ENCODE measurements at places on chromosomes 3 and 15.

DNA sequence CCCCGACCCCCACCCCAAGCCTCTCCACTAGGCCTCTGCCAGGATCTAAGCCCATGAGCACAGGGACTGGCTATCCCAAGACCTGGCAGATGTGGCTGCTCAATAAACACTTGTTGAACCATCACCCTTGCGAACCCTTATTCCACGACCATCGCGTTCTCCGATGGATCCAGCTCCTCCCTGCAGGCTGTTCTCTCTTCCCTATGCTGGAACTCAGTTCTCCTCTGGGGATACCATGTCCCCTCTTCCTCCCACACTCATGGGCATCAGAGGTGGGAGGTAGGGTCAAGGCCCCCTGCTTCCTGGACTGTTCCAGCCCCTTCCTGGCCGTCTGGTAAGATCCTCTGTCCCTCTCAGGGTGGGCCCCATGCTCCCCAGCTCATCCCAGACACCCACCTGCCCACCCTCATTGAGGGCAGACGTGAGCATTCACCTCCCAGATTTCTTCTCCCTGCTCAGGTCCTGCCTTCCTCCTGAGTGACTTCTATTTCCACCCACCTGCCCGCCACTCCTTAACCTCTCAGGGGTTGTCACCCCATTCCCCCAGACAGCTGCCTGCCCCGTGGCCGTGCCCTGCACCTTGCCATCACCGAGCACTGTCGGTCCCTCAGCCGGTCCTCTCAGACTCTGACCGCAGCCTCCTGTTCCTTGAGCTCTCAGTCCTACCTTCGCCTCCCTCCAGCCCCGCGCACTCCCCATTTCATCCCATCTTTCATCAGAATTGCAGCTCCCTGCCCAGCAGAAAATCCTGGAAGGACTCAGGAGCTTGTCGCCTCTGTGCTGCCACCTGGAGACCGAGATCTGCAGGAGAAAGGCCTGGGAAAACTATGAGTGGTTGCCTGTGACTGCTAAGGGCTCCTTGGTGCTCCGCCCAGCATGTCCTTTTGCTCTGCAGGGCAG is 42.0 kb downstream of the PML start:
- no peak for DNase-seq

GRCh38 chr3:115089481-115089880 is 57.6 kb downstream of the ZBTB20 start:
- no peak for DNase-seq

GRCh38 chr15:52290800-52291199 is 4.8 kb downstream of the MYO5C start:
- no peak for DNase-seq

- DNase-seq: no peak
Observed at GRCh38 chr3:36729204-36730056, 34.9 kb downstream of the DCLK3 start.
